ENCODE measurements at places on chromosomes 16 and 17.

GRCh38 chr17:49523706-49524472 lies 28.8 kb downstream of the NGFR start:
- H3K27ac ChIP-seq = no peak overlapping the region
- H3K4me3 ChIP-seq = no peak overlapping the region
- no peak for DNase-seq
- no peaks in the 10 kb centered on the region for H3K27me3 ChIP-seq

DNA sequence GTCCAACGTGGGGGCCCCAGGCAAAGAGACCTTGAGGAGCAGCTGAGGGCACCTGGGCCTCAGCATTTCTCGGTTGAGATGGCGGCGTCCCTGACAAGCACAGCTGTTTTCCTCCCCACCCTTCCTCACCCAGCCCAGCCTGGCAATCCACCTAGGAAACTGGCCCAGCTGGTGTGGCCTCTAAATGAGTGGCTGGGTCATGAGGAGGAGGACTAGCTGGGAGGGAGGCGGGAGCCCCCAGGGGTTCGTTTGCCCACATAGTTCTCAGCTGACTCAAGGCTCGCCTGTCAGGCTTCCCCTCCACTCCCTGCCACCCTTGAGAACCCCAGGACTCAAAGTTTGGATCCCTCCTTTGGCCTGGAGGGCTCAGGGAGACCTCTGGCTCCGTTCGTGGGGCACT lies 5.9 kb downstream of the RNF222 start:
- H3K36me3 ChIP-seq = no peaks in the 10 kb centered on the region
- no peak overlapping the region for H3K4me3 ChIP-seq
- H3K27me3 ChIP-seq = peaks cover 41% of the 10 kb centered on the region
- H3K27ac ChIP-seq = no peak overlapping the region
- no peaks in the 10 kb centered on the region for H3K4me1 ChIP-seq
- DNase-seq = peak; percentile 60

- no peak overlapping the region for H3K4me3 ChIP-seq
- no peaks in the 10 kb centered on the region for H3K27me3 ChIP-seq
- no peaks in the 10 kb centered on the region for H3K4me1 ChIP-seq
- H3K27ac ChIP-seq = no peak overlapping the region
These were observed 672.4 kb downstream of the CDH11 start for GRCh38 chr16:64449506-64449905.

DNA sequence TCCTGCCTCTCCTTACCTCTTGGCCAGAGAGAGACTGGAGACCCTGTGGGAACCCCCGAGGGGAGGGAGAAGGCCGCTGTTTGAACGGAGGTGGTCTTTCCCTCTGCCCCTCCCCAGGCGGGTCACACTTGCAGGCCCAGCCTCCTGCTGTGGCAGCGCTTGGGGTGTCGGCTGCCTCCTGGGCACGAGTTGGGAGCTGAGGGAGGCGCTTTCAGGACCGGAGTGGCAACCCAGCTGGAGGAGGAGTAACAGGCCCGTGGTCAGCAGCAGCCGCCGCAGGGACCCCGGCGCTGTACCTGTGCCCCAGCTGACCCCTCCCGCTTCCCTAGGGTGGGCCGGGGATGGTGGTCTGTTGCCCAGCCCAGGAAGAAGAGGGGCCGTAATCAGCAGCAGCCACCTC lies 278.3 kb downstream of the SEC14L1 start:
- H3K36me3 ChIP-seq = no peaks in the 10 kb centered on the region
- peaks cover 91% of the 10 kb centered on the region for H3K4me1 ChIP-seq
- H3K4me3 ChIP-seq = no peak overlapping the region
- H3K27me3 ChIP-seq = no peaks in the 10 kb centered on the region

DNA sequence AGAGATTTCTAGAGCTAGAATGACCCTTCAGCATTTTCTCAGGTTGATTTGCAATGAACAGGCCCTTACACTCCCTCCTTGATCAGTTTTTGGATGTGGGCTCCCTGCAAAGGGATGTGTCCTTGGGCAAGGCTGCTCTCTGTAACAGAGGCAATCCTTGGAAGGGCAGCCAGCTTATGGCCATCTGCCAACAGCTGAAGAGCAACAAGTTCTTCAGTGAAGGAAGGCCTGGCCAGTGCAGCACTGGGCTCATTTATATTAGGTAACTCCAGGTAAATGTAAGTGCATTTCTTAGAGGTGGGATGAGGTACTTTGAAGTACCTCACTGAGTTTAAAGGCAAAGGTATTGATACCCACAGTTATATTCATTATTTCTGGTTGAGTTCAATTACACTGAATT lies 114.3 kb upstream of the KCNJ16 start:
- no peak overlapping the region for H3K4me3 ChIP-seq
- peaks cover 8% of the 10 kb centered on the region for H3K4me1 ChIP-seq
- no peaks in the 10 kb centered on the region for H3K27me3 ChIP-seq
- no peaks in the 10 kb centered on the region for H3K36me3 ChIP-seq
- no peak overlapping the region for H3K27ac ChIP-seq

DNA sequence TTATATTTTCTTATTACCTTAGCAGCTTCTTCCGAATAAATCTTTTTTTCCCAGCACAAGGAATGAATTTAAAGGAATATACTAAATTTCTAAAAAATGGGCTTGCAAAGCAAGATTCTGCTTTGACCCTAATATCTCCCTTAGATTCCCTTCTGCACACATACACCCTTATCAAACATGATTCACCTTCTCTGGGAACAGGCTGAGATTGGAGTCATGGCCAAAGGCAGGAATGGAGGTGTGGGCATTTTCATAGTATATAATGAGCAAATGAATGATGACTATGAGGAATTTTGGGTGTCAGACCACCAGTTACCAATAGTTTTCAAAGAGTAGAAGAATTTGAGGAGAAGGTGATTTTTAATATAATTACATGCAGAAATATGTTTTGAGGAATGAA lies 231.3 kb upstream of the CDH11 start:
- no peaks in the 10 kb centered on the region for H3K36me3 ChIP-seq
- no peaks in the 10 kb centered on the region for H3K4me1 ChIP-seq
- H3K4me3 ChIP-seq = no peak overlapping the region
- no peaks in the 10 kb centered on the region for H3K27me3 ChIP-seq

- no peaks in the 10 kb centered on the region for H3K27me3 ChIP-seq
- H3K4me1 ChIP-seq = peaks cover 9% of the 10 kb centered on the region
- no peak for DNase-seq
- no peak overlapping the region for H3K4me3 ChIP-seq
- H3K27ac ChIP-seq = no peak overlapping the region
These were observed 19.4 kb downstream of the PSME3IP1 start for GRCh38 chr16:57166451-57166850.

DNA sequence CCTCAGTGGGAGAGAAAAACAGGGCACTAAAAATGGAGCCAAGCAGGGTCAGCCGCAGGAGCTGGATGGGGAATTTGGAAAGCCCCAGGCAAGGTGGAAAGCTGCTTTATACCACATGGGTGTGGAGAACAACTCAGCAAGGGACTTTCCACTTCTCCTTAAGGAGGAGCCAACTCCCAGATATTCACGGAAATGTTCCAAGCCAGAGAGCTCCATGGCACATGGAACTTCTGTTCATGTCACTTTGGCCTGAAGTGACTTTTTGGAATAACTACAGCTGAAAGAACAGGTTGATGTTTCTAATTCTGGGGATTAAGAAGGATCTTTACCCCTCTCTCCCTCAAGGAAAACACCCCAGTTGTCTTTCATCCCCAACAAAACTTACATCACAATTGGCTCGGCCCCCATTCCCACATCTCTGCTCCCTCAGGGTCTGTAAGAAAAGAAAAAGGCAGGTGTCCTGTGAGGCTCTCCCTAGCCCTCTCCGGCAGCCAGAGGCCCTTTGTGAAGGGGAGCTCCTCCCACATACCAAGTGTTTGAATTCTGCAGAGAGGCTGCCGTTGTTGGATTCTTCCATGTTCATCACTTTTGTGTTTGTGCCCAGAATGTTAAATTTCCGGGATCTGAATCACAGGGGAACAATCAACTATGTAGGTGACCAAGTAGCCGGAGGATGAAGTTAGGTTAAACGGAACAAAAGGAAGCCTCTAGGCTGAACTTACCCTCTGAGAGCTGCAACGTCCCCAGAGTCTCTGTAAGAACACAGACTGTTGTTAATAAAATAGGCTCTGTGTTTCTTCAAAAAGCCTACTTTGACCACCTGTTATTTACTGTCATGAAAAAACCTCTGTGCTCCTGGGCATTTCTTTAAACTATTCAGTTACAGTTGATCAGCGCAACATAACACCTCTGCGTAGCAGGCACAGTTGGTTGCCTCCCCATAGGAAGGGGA lies 41.0 kb downstream of the STAT5A start:
- DNase-seq = no peak
- peak overlapping the region; percentile 64 for H3K27ac ChIP-seq
- no peaks in the 10 kb centered on the region for H3K27me3 ChIP-seq
- H3K4me3 ChIP-seq = no peak overlapping the region
- peaks cover 27% of the 10 kb centered on the region for H3K4me1 ChIP-seq
- H3K36me3 ChIP-seq = peaks cover 43% of the 10 kb centered on the region

DNA sequence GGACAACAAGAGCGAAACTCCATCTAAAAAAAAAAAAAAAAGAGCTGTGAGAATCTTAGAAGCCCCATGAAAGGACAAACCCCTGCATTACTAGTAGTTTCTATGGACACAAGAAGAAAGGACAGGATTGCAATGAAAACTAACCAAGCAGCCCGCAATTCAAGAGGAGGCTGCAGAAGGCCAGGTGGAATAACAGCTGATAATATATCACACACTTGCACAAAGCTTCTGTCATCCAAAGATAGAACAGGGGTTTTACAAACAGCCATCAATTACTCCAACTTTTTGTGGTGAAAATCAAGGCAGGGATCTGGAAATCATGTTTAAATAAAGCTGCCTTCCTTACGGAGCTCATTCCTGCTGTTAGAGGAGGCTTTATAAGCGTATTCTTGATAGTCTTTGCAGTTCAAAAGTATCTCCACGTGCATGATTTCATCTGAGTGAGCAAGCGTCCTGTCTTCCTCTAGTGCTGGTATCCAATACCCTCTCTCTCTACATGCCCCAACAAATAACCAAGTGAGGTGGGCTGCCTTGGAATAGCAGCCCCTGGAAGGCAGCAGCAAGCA lies 23.1 kb upstream of the TMEM94 start:
- H3K4me3 ChIP-seq = no peak overlapping the region
- H3K4me1 ChIP-seq = peaks cover 18% of the 10 kb centered on the region
- H3K36me3 ChIP-seq = no peaks in the 10 kb centered on the region
- no peak for DNase-seq

- no peaks in the 10 kb centered on the region for H3K36me3 ChIP-seq
- H3K27ac ChIP-seq = no peak overlapping the region
- no peak overlapping the region for H3K4me3 ChIP-seq
- no peaks in the 10 kb centered on the region for H3K27me3 ChIP-seq
- DNase-seq = no peak
These were observed 2.2 kb downstream of the LDHD start for GRCh38 chr16:75114179-75114945.

DNA sequence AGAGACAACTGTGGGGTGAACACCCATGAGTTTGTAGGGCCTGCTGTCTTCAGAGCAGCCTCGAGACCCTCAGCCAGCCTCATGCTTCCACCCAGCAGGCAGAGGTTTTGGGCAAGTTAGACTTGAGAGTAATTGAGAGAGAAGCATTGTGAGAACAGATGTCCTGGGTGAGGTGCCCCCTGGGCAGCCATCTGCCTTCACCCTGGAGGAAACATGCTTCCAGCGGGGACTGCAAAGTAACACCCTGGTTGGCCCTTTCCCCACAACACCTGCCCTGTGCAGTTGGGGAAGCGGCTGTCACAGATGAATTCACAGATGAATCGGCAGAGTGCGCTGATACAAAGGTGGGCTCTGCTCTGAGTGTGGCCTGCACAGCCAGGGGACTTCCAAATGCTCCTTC lies 23.4 kb downstream of the ATPAF2 start:
- no peaks in the 10 kb centered on the region for H3K36me3 ChIP-seq
- H3K4me3 ChIP-seq = no peak overlapping the region
- DNase-seq = no peak

DNA sequence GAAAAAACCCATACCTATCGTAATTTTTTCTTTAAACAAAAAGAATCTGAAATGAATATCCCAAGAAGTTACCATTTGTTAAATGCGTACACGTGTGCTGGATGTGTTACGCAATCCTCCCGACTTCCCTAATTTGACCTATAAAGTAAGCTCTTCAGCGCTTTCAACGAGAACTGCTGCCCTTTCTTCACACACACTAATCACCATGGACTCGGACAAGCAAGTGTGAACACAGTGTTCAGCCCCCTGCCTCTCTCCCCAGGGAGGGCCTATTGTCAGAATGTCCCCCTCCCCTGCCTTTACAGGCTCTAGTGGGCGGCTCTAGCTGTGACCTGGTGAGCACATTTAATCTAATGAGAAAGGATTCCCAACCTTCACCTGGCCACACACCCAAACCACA lies 216.1 kb downstream of the CEP112 start:
- no peaks in the 10 kb centered on the region for H3K4me1 ChIP-seq
- H3K27me3 ChIP-seq = no peaks in the 10 kb centered on the region
- H3K36me3 ChIP-seq = no peaks in the 10 kb centered on the region

GRCh38 chr17:70168044-70168976 lies 1.0 kb upstream of the KCNJ2 start:
- peak overlapping the region; percentile 61 for H3K4me3 ChIP-seq
- H3K27ac ChIP-seq = peak overlapping the region; percentile 88
- no peaks in the 10 kb centered on the region for H3K36me3 ChIP-seq
- peaks cover 13% of the 10 kb centered on the region for H3K4me1 ChIP-seq
- DNase-seq = peak; percentile 73

- H3K36me3 ChIP-seq = peaks cover 47% of the 10 kb centered on the region
- H3K27ac ChIP-seq = no peak overlapping the region
- H3K4me3 ChIP-seq = no peak overlapping the region
- DNase-seq = no peak
- H3K4me1 ChIP-seq = peaks cover 4% of the 10 kb centered on the region
These were observed 23.5 kb downstream of the USP36 start for GRCh38 chr17:78817123-78817522.

DNA sequence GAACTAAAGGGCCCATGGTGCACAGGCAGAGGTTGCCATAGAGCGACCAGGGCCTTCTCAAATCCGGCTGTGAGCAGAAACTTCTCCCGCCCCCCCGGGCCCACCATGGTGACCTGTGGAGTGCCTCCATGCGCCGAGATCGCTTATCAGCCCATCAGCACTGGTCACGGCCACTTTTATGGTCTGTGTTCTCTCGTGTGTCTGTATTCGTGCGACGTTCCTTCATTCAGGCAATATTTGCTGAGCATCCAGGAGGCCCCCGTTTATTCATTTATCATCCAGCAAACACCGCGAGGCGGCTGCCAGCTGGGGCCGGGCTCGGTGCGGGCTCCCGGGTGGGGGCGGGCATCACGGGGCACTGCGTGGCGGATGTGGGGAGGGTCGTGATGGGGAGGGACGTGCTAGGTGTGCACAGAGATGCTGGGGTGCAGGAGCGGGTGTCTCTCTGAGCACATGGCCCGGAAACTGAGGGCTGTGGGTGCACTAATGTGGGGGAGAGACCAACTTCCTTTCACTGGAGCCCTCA lies 88.0 kb upstream of the CBX4 start:
- H3K4me1 ChIP-seq = no peaks in the 10 kb centered on the region
- H3K27ac ChIP-seq = no peak overlapping the region
- no peak overlapping the region for H3K4me3 ChIP-seq
- H3K27me3 ChIP-seq = peaks cover 74% of the 10 kb centered on the region
- H3K36me3 ChIP-seq = no peaks in the 10 kb centered on the region
- no peak for DNase-seq

- no peaks in the 10 kb centered on the region for H3K27me3 ChIP-seq
- no peaks in the 10 kb centered on the region for H3K4me1 ChIP-seq
These were observed 251.2 kb downstream of the PARN start for GRCh38 chr16:14378689-14379467.

Measured in sigmoid colon (tissue), 7 donors.